ENCODE measurements at places on chromosomes 12 and 14.

- DNase-seq: no peak
These were observed 20.9 kb upstream of the IFNG-AS1 start for GRCh38 chr12:67968321-67968720.

- DNase-seq: no peak
These were observed 3.1 kb upstream of the PNMA1 start for GRCh38 chr14:73717266-73717665.

DNA sequence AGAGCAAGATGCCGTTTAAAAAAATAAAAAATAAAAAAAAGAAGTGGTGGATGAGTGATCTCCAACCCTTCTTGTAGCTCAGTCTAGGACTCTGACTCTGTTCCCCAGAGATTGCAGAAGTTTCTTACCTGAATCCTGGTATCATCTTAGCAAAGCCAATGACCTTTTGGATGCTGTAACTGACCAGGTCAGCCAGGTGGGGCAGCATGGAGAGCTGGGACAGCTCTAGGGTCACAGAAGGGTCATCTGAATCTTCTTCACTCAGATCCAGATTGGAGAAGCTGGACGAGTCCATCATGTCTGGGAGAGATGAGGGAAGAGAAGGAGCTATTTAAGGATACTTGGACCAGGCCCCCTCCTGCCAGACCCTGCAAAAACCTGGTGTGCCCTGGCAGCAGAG lies 35.8 kb upstream of the HDAC7 start:
- DNase-seq: no peak

GRCh38 chr12:15256761-15257160 lies 35.5 kb upstream of the RERG start:
- peak; percentile 19 for DNase-seq

GRCh38 chr12:4212845-4213244 lies 60.7 kb upstream of the CCND2 start:
- no peak for DNase-seq

DNA sequence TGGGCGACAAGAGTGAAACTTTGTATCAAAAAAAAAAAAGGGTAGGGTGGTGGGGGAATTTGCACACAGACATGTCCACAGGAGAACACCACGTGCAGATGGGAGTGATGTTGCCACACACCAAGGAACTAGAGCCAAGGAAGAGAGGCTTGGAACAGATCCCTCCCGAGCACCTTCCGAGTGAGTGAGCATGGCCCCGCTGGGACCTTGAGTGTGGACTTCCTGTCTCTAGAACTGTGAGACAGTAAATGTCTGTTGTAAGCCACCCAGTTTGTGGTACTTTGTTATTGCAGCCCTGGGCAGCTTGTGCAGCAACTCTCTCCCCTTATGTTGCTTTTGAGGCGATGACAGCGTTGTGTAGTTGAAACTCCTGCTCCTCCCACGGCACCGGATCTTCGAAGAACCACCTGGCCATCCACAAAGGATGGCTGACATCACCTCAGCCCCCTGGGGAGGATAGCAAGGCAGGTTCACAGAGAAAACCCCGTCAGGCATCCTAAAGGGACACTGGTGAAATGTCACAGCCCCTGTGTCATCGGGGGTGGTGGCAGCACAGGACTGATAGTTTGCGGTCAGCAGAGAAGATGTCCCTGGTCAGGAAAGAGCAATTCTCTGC lies 54.7 kb upstream of the PLEKHG3 start:
- DNase-seq: no peak

GRCh38 chr14:32109676-32110547 lies 32.8 kb downstream of the ARHGAP5 start:
- DNase-seq: no peak

- peak; percentile 95 for DNase-seq
These were observed at the start of gene LRRC9 for GRCh38 chr14:59919570-59920377. LRRC9 (plus strand) TSS chr14:59920144.

DNA sequence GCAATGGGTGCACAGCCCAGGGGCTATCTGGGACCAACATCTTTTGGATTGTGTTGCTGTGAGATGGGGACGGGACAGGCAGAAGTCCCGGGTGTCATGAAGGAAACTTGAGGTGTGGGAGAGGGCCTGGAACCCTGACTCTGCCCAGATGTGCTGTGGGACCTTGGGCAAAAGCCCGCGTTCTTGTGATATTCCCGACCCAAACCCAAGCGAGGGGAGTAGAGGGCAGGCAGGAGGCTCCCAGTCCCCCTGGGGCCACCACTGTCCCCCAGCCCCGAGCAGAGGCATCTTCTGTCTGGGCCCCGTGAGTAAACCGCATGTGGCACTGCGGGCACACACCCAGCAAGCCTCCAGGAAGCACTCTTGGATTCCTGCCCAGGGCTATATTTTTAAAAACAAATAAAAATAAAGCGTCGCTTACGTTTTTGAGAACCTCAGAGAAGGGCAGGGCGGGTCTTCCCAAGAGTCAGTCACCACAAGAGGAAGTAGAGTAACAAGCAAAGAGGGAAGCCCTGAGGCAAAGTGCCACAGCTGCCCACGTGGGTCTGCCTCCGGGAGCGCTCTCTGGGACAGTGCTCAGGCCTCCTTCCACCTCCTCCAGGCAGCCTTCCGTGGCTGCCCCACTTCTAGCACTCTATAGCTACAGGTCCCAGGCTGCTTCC lies 39.5 kb downstream of the BEGAIN start:
- no peak for DNase-seq

DNA sequence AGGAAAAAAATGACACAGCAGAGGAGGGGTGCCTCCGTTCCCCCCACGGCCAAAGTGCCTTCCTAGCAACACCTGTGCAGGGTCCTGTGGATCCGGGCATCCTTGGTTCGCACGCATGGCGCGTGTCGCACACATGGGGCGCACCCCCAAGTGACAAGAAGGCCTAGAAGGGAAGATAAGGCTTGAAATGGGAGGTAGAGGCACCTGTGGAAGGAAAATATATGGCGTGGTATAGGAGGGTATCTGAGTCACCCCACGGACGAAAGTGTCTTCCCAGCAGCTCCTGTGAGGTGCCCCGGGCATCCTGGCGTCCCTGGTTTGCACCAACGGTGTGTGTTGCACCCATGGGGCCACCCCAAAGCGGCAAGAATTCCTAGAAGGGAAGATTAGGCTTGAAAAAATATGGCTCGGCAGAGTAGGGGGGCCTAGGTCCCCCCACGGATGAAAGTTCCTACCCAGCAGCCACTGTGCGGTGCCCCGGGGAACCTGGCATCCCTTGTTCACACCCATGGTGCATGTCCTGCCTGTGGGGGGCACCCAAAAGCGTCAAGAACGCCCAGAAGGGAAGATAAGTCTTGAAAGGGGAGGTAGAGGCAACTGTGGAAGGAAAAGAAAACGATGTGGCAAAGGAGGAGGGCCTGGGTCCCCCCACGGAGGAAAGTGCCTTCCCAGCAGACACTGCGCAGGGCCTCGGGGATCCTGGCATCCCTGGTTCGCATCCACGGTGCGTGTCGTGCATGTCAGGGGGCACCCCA lies 280.0 kb downstream of the ALG10 start:
- no peak for DNase-seq

GRCh38 chr12:51320695-51321320 lies 3.2 kb downstream of the BIN2 start:
- no peak for DNase-seq

- DNase-seq: no peak
These were observed 28.8 kb downstream of the DIO3 start for GRCh38 chr14:101590062-101590461.

DNA sequence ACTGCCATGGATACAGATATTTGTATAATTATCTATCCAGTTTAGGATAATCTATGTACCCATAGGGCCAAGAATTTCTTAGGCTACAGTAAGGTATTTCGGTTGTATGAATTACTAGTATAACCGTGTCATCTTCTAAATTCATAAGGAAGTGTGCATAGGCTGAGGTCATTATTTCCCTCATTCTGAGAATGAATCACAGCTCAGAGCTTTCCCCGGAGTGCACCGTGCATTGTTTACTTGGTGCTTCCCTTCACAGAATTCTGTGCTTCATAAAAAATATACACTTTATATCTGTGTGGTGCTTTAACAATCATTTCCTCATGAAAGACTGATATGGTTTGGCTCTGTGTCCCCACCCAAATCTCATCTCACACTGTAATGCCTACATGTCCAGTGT lies 514.1 kb downstream of the ETNK1 start:
- DNase-seq: no peak

DNA sequence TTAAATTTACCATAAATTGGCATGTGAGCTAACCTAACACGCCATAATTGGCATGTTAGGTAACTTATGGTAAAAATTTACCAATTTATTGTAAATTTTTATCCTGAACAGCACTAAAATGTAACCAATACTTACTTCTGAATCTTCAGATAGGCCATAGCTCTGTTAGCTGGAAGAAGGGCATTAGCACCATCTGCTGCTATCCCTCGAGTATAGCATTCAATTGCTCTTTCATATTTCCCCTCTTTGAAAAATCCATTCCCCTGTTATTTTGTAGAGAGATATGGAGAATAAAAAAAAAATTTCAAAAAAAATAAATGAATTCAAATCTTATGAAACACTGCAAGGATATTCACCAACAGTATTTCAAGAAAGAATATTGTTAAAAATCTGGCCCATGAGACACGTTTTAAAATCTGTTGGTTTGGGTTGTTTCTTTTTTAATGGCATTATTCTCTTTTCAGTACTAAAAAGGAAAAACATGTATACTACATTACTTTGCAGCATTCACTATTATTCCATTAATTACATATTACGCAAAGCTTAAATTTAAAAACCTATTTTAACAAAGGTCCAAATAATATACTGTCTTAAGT lies 19.1 kb downstream of the RPAP3 start:
- DNase-seq: peak; percentile 28

- DNase-seq: no peak
These were observed 23.8 kb upstream of the LRTM2 start for GRCh38 chr12:1796515-1797010.

GRCh38 chr12:80187660-80188090 lies 88.3 kb downstream of the OTOGL start:
- DNase-seq: no peak

- DNase-seq: no peak
These were observed 64.2 kb upstream of the PYGL start for GRCh38 chr14:51008446-51008845.

DNA sequence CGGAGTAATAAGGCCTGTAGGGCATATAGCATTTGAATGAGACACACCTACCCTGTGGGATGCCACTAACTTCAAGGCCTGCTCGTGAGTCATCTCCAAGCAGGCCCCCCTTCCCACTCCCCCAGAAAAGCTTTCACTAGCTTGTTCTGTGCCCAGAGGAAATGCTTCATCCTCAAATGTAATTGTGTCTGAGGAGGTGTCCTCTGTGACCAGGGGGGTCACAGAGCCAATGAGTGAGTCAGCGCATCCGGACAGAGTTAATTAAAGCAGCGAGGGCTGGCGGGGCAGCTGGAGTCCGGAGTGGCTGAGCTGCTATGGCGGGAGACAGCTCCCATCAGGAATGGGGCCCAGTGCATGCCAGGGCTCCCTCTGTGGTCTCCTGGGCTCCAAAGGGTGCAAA lies 27.0 kb upstream of the ESRRB start:
- DNase-seq: peak; percentile 50

DNA sequence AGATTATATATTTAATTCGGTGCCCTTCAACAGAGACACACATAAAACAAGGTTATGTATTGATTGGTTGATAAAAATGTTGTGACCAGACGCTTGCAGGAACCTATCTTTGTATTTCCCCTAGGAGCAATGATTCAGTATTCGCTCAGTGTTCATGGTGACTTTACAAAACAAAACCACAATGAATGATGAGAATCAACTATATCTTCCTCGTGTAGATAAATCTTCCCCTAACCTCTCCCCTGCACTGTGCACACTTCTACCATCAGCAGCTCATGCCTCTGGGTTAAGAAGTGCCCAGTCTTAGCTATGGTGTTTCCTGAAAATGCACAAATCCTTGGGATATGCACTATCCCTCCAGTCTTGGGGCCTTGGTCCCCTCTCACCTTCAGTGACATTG lies 16.3 kb downstream of the RIN3 start:
- DNase-seq: no peak

- peak; percentile 57 for DNase-seq
These were observed 77.2 kb downstream of the ARL6IP4 start for GRCh38 chr12:123057513-123058265.

GRCh38 chr12:51669996-51670395 lies 79.0 kb downstream of the SCN8A start:
- no peak for DNase-seq

GRCh38 chr14:26401179-26401968 lies 196.5 kb downstream of the NOVA1 start:
- DNase-seq: no peak

- no peak for DNase-seq
These were observed 30.6 kb downstream of the NRDE2 start for GRCh38 chr14:90301122-90301521.

GRCh38 chr14:48504921-48505320 lies 829.5 kb upstream of the MDGA2 start:
- DNase-seq: no peak

- peak; percentile 38 for DNase-seq
These were observed 155.0 kb upstream of the TMPO start for GRCh38 chr12:98360401-98360800.

DNA sequence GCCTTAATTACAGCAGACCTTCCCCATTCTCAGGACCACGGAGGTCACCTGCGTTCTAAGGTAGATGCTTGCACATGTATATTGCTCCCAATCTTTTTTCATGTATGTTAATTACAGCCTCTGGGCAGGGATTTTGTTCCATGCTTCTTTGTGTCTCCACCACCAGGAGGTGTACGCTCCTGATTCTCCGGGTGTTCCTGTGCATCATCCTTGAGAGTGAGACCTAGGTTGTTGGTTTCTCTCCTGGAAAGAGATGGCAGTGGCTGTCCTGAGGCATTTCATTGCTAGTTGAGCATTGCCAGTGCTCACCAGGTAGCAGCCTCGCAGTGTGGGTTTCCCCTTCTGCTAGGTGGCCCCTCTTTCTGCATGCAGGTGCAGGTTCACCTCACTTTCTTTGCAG lies 52.8 kb downstream of the KCNK13 start:
- DNase-seq: no peak

- DNase-seq: no peak
These were observed 257.3 kb upstream of the LRFN5 start for GRCh38 chr14:41349289-41349910.

GRCh38 chr12:130463818-130464670 lies 126.4 kb downstream of the PIWIL1 start:
- no peak for DNase-seq

GRCh38 chr14:76067536-76067935 lies 82.0 kb downstream of the IFT43 start:
- no peak for DNase-seq

DNA sequence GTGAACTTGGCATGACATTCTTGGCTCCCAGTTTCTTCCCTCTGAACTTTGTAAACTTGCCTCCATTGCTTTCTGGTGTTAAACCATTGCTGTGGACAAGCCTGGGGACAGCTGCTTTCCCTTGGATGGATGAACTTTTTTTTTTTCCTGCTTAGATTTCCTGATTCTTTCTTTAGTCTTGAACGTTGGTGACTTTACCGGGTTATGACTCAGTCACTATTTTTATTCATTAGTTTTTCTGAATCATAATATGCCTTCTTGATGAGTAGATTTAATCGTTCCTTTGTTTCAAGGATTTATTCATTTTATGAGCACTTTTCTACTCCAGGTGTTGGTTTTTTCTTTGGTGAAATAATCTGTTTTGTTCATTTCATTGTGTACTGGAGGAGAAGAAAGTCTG lies 155.0 kb upstream of the RTL1 start:
- DNase-seq: no peak

Data from retina (tissue), 1 donor.